Stimulated activated CD8-positive, alpha-beta memory T cell treated with anti-CD3 and anti-CD28 coated beads, Interleukin-2, amount 100 ng/mL, for 1 hour (primary cell): ENCODE measurements at places on chromosomes 6 and 20.

GRCh38 chr6:108576709-108577108 is 16.0 kb downstream of the FOXO3 start:
- no peak for DNase-seq

DNA sequence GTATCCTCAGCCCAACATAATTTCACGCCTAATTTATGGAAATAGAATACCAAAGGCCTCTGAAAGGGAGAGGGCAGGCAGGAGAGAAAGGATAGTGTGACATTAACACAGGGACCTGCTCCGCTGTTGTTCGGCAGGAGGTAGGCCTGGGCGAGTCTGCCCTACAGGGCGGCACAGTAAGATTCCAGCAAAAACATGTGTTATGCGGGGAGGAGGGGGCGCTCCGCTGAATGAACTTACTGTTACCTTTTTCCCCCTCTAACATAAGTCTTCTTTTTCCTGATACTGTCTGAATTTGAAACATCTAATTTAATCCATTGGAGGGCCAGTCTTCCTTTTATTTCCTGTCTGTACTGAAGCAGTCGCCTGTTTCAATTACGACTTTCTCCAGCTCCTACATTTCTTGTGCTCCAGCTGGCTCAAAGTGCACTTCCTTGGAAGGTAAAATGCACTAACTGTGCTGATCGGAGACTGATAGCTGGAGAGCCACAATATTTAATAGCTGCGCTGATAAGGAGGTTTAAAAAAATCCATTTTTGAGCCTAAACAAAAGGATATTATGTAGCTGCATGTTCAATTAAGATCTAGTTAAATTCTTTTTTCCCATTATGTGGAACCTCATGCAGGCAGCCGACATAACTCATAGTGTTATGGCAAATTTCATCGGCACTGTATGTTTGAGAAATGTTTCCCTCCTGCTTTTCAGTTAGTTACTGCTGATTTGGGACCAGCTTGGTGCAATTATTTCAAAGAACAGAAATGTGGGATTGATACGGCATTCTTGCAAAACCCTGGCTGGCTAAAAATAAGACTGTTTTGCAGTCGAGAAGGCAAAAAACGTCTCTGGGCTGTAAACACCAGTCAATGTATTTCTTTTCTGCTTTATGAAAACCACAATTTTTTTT is 193.0 kb downstream of the FOXC1 start:
- DNase-seq = no peak

- DNase-seq = no peak
These were observed 15.0 kb downstream of the PARD6B start for GRCh38 chr20:50746138-50746940.

GRCh38 chr20:36252511-36252910 is 16.2 kb downstream of the AAR2 start:
- DNase-seq = no peak

- DNase-seq = no peak
These were observed 231.2 kb downstream of the ANKRD60 start for GRCh38 chr20:57996936-57997890.
